Transverse colon (tissue), 4 donors: ENCODE measurements at places on chromosomes 3 and 15. TPM values are rescaled to one million over a fixed set of nuclear protein-coding genes. Genes with fewer than 3 reads are reported as not detected.

DNA sequence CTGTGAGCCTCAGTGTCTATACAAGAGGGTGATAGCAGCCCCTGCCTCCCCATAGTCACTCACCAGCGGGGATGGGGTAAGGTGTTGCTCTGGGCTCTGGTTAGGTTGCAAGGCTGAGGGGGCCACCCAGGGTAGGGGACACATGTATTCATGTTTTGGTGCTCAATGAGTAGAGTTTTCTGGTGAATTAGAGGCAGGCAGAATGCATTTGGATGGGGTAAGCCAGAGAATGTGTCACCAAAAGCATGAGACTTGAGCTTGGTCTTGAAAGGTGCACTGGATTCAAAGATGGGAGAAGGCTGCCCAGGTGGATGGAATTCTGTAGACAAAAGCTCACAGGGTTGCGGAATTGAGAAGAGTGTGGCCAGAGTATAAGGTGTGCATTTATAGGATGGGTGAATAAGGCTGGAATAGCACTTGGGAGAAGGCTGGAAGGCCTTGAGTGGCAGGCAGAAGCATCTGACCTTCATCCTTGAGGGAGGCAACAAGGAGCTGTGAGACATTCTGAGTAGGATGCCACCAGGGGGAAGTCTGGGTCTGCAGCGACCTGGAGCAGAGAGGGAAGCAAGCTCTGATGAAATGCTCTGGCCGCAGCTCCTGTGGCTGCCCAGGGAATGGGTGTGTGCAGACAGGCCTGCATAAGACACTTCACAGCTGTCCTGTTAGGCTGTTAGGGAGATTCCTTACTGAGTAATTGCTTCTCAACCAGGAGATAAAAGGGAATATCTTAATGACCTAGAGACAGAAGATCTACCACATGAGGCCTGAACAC is 149.6 kb downstream of the CHDH start:
- DNase-seq: no peak
- no peaks in the 10 kb centered on the region for H3K36me3 ChIP-seq
- H3K27ac ChIP-seq: no peak overlapping the region
- H3K27me3 ChIP-seq: no peaks in the 10 kb centered on the region
- H3K4me1 ChIP-seq: no peaks in the 10 kb centered on the region

- no peaks in the 10 kb centered on the region for H3K27me3 ChIP-seq
- H3K4me1 ChIP-seq: no peaks in the 10 kb centered on the region
- H3K27ac ChIP-seq: no peak overlapping the region
- no peak for DNase-seq
These were observed 45.4 kb downstream of the PLOD2 start for GRCh38 chr3:146115619-146116018.

DNA sequence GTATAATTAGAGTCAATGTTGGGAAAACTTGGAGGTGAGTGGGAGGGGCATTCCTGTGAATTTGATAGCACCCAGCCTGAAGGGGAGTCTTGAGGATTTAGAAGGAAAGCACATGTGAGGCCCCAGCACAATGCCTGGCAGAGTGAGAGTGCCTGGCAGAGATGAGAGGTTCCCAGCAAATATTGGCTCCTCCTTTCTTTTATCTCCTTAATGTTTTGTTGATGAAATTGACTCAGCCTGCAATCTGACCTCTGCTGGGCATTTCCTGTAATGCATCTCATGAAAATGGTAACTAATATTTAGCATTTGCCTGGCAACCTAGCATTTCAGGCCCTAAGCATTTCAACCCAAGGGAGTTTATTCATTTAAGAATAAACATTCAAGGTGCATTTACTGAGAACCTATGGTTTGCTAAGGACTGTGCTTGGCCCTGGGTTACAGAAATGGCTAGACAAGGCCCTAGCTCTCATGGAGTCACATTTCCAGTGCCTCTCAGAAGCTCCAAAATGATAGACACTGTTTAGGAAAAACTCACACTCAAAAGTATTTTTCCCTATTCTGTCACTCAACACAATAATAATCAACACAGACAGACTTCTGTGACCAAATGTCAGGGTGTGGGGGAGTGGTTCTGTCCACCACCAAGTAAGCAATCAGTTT is 19.0 kb downstream of the PDHB start:
- peak; percentile 31 for DNase-seq
- no peaks in the 10 kb centered on the region for H3K27me3 ChIP-seq
- H3K27ac ChIP-seq: no peak overlapping the region
- peaks cover 11% of the 10 kb centered on the region for H3K36me3 ChIP-seq
- H3K4me1 ChIP-seq: peaks cover 2% of the 10 kb centered on the region

DNA sequence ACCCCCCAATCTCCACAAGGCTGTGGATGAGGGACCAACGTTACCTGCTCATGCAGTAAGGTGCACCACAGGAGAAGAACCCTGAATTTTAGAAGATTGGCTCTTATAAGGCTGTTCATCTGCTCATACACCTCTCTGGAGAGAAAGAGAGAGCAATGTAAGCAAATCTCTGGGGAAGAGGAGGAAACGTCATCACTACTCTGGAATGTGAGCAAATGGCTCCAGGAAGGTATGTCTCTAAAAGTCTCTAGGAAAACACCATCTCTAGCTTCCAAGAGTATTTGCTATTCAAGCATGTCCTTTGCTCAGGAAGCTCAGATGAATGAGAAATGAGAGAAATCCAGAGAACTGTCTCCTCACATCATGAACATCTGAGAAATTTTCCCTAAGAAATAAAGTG is 235.4 kb downstream of the TBL1XR1 start:
- H3K27me3 ChIP-seq: no peaks in the 10 kb centered on the region
- no peaks in the 10 kb centered on the region for H3K4me1 ChIP-seq
- H3K36me3 ChIP-seq: no peaks in the 10 kb centered on the region
- DNase-seq: no peak

DNA sequence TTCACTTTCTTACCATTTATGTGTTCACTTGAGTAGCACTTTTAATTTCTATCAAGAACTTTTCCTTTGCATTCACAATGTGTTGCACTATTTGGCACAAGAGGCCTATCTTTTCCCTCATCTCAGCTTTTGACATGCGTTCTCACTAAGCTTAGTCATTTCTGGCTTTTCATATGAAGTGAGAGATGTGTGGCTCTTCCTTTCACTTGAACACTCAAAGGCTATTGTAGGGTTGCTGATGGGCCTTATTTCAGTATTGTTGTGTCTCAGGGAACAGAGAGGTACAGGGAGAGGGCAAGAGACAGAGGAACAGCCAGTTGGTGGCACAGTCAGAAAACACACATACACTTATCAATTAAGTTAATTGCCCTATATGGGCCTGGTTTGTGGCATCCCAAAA is 127.4 kb upstream of the MLF1 start:
- H3K4me1 ChIP-seq: no peaks in the 10 kb centered on the region
- H3K27me3 ChIP-seq: no peaks in the 10 kb centered on the region
- H3K36me3 ChIP-seq: no peaks in the 10 kb centered on the region
- H3K4me3 ChIP-seq: no peak overlapping the region
- H3K27ac ChIP-seq: no peak overlapping the region

DNA sequence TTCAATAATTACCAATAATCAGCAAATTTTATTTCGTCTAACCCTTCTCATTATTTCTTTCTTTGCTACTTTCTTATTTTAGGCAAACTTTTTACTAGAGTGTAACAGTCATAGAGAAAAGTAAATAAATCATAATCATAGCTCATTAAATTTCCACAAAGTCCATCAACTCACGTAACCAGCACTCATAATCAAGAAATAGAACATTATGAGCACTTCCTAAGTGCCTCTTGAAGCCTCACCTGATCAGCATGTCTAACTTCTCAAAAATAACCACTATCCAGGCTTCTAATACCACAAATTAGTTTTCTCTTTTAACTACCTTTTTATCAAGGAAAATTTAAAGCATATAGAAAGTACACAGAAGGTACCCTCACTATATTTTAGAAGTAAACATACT is 38.4 kb upstream of the SLC12A8 start:
- no peaks in the 10 kb centered on the region for H3K27me3 ChIP-seq
- no peaks in the 10 kb centered on the region for H3K4me1 ChIP-seq
- no peak for DNase-seq
- H3K4me3 ChIP-seq: no peak overlapping the region
- no peaks in the 10 kb centered on the region for H3K36me3 ChIP-seq

DNA sequence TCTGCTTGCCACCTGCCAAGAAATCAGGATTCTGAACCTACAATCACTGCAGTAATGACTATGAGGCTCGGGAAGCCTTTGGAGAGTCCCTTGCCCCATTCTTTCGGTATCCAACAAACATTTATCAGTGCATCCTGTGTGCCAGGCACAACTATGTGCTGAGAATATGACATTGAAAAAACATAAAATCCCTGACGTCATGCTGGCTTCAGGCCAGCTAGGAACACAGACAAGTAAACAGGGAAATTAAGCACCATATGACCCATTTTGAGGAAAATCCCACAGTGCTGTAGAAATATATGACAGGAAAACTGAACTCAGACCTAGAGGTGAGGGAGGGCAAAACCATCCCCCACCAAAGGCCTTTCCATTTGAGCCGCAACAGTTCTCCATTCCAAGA is 34.1 kb upstream of the DET1 start:
- H3K4me3 ChIP-seq: no peak overlapping the region
- H3K4me1 ChIP-seq: no peaks in the 10 kb centered on the region
- DNase-seq: no peak
- no peaks in the 10 kb centered on the region for H3K27me3 ChIP-seq
- H3K27ac ChIP-seq: no peak overlapping the region
- H3K36me3 ChIP-seq: no peaks in the 10 kb centered on the region

GRCh38 chr3:58639001-58639400 is 27.6 kb downstream of the FAM3D start:
- no peaks in the 10 kb centered on the region for H3K4me1 ChIP-seq
- no peaks in the 10 kb centered on the region for H3K27me3 ChIP-seq
- H3K27ac ChIP-seq: no peak overlapping the region
- no peak for DNase-seq

GRCh38 chr3:195098741-195099525 is 172.0 kb downstream of the XXYLT1 start:
- no peak overlapping the region for H3K27ac ChIP-seq
- H3K27me3 ChIP-seq: no peaks in the 10 kb centered on the region
- H3K4me1 ChIP-seq: no peaks in the 10 kb centered on the region

- H3K4me1 ChIP-seq: peaks cover 20% of the 10 kb centered on the region
- no peak for DNase-seq
- no peaks in the 10 kb centered on the region for H3K36me3 ChIP-seq
- no peaks in the 10 kb centered on the region for H3K27me3 ChIP-seq
- H3K27ac ChIP-seq: peak overlapping the region; percentile 45
These were observed 55.5 kb downstream of the LRRC28 start for GRCh38 chr15:99306694-99307338.

- DNase-seq: no peak
- no peak overlapping the region for H3K27ac ChIP-seq
- H3K4me1 ChIP-seq: no peaks in the 10 kb centered on the region
These were observed 300.3 kb downstream of the OCA2 start for GRCh38 chr15:27798807-27799206.

DNA sequence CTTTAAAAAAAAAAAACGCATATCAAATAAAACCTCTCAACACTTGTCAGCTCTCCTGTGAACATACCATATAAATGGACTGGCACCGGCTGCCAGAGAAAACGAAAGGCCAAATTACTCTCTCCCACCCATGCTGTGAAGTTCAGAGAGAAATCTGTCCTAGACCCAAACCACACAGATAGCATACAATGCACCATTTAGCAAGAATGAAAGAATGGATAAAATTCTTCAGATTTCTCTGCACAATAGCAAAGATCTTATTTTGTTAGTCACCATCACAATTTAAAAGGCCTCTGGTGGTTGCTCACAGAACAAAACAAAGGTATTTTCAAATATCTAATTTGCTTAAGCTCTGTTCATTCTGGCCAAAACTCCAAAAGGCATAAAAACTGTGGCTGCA is 93.9 kb upstream of the BHLHE40 start:
- DNase-seq: no peak
- no peaks in the 10 kb centered on the region for H3K36me3 ChIP-seq
- no peak overlapping the region for H3K4me3 ChIP-seq
- H3K27me3 ChIP-seq: no peaks in the 10 kb centered on the region
- H3K27ac ChIP-seq: no peak overlapping the region

DNA sequence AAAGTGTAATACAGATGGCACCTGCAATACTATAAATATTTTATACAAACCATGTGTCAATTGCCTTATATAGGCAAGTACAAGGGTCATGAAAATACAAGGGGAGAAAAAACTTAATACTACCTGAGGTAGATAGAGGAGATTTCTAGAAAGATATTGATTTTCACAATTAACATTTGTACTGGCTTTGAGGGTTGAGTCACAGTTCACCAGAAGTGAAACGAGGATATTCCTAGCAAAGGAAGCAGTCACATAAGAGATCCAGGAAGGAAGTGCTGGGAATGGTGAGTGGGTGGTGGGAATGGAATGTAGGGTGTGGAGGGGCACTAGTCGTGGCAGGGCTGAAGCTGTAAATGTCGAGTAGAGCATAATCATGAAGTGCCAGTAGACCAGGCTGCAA is 108.7 kb downstream of the P2RY1 start:
- H3K27ac ChIP-seq: no peak overlapping the region
- no peaks in the 10 kb centered on the region for H3K36me3 ChIP-seq
- no peak overlapping the region for H3K4me3 ChIP-seq
- DNase-seq: peak; percentile 33

DNA sequence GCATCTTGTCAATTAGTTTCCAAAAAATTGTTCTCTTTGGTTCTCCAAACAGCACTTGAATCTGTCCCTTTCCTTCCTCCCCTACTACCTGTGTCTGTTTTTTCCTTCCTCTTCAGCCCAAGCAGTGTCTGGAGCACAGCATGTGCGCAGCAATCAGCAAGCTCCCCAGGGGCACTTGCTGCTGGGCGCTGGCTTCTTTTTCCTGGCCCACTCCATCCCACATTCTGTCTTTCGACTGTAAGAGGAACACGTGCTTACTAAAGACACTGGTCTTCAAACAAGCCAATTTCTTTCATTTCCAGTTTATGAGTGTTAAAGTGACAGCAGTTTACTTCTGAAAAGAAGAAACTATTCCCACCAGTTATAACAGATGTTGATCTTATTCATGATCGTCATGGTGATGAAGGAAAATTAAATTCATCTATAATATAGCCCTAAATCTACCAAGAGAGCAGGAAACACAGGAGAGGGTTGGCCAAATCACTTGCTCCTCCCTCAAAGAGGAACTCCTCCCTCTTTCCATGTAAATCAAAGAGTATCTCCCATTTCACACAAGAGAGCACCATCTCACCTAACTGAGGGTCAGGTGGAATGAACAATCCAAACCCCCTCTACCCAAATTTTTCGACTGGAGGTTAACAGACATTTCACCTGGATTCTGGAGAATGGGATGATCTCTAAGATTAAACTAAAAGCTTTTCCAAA is 115.4 kb downstream of the IGF2BP2 start:
- peaks cover 4% of the 10 kb centered on the region for H3K4me1 ChIP-seq
- no peaks in the 10 kb centered on the region for H3K27me3 ChIP-seq
- H3K4me3 ChIP-seq: no peak overlapping the region
- H3K36me3 ChIP-seq: no peaks in the 10 kb centered on the region

GRCh38 chr3:127193341-127193740 is 410 bp downstream of the PRR23E start:
- no peak overlapping the region for H3K27ac ChIP-seq
- peaks cover 12% of the 10 kb centered on the region for H3K27me3 ChIP-seq
- DNase-seq: no peak
- no peak overlapping the region for H3K4me3 ChIP-seq
- H3K36me3 ChIP-seq: no peaks in the 10 kb centered on the region
- H3K4me1 ChIP-seq: no peaks in the 10 kb centered on the region

COL6A6 gene
- total RNA-seq: not detected

LDHAL6B gene
- not detected for total RNA-seq

SNRPA1 gene
- 12.3 TPM for total RNA-seq

IFT57 gene
- 45.3 TPM for total RNA-seq

GOLGA8J gene
- 0.95 TPM for total RNA-seq

PLA2G4D gene
- total RNA-seq: 0.16 TPM

GASK1A gene
- total RNA-seq: 2.6 TPM

CEMIP gene
- 0.32 TPM for total RNA-seq

GOLGA6D gene
- total RNA-seq: not detected

GOLGA6B gene
- not detected for total RNA-seq

KY gene
- total RNA-seq: not detected

LMLN gene
- total RNA-seq: 4.6 TPM
